ENCODE measurements at places on chromosomes 1 and 21.

DNA sequence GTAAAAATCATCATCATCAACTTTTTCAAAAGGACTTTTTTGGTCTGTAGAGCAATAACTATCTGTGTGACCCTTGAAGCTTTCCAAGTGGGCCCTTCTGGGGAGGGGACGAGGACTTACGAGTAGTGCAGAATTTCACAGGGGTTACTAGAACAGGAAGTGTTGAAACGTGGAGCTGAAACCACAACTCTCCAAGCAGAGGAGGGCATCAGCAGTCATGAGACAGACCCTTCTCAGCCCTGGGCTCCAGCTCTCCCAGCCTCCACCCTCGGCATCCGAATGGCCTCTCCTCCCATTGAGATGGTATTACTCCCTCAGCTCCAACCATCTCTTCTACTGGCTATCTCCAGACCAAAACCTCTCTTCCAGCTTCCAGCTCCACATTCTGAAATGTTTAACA is 3.6 kb downstream of the FAM89A start:
- DNase-seq = no peak

DNA sequence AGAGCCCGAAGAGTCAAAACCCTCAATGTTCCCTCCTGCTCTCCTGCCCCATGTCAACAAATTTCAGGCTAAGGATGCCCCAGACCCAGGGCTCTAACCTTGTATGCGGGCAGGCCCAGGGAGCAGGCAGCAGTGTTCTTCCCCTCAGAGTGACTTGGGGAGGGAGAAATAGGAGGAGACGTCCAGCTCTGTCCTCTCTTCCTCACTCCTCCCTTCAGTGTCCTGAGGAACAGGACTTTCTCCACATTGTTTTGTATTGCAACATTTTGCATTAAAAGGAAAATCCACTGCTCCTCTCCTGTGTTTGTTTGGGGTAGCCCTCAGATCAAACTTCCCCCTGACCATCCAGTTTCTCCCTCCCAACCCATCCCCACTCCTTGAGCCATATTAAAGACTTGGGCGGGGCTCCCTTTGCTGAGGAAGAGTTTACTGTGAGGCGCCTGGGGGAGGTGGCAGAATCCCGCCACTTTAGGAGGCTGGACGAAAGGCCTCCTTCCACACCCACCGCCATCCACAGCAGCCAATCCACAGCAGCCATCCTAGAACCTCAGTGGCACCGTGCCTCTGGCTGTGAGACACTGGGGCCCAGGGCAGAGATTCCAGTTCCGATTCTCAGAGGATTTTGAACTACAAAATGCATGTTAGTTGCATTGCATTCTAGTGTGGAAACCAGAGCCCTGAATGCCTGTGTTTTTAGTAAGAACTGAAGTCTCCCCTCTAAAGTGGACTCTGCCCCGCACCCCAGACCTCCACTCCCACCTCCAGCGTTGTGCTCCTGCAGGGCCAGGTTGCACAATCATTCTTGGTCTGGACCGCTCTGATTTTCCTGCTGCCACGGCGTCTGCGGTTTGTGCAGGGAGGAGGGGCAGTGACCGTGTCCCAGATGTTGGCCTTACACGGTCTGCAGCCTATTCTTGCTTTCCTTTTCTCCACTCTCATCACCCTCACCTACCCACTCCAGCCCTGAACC is 3.0 kb downstream of the OLFML3 start:
- peak; percentile 50 for DNase-seq

GRCh38 chr1:31568895-31569595 is 7.3 kb upstream of the TINAGL1 start:
- peak; percentile 67 for DNase-seq

DNA sequence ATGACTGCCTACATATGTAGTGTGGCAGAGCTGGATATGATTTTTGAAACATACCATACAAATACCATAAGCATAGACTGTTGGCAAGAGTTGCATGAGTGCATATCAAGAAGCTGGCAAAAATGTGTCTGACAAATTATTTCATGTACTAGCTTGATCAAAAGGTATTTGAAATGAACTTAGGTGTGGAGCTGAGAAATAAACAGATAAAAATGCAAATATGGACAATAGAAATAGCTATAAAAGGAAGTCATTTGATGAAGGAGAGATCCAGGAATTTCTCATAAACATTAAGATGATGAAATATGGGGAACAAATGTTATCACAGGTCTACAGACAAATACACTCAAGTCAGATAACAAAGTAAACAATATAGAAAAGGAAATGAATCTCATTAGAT is 609.1 kb downstream of the PTPRC start:
- no peak for DNase-seq

GRCh38 chr21:22763442-22763841 is 1765.2 kb downstream of the NCAM2 start:
- no peak for DNase-seq

DNA sequence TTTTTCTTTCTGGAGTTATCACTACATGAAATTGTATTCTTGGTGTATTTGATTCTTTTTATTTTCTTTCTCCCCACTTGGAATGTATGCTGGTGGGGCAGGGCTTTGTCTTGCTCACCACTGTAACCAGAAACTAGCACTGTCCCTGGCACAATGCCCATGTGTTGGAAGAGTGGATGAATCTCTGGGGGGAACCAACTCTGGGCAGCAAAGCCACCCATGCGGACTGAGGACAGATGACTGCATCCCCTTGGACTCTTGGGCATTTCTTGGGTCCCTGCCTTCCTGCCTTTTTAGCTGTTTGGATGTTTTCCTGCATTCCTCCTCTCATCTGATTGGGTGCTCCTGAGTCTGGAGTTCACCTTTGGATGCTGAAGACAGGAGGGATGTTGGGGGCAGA is 6.1 kb downstream of the CYP4B1 start:
- no peak for DNase-seq

GRCh38 chr1:239443361-239443760 is 57.0 kb downstream of the CHRM3 start:
- DNase-seq = no peak

DNA sequence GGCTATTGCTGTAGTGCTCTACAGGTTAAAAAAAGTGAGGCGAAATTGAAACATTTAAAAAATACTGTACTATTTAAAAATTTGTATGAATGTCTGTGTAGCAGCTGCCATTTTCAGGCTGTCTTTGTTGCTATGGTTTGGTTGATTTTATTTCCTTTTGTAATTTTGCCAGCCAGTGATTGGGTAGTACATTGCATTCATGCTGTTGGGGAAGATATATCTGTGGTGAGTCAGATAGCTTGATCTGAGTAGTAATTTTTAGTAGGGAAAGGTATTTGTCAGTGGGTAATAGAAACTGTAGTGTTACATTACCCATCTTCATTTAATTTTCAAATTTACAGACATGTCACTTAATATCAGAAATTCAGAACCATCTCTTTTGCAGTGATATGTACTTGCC is 15.0 kb downstream of the NFIA start:
- DNase-seq = no peak

DNA sequence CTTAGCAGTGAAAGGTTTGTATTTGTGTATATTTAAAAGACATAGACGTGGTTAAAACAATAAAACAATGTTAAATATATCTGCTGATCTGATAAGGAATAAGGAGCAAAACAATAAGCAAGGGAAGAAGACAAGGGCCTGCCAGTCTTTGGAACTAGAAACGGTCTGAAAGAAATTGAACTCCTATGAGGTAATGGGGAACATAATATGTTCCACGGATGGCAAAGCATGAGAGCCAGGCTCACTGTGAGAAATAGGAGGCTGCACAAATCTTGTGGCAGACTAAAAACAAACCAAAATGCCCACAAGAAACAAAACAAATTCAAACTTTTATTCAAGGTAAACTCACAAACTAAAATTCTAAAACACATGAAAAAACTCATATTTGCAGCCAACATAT is 150.5 kb downstream of the NTMT2 start:
- DNase-seq = no peak

- no peak for DNase-seq
These were observed 227.2 kb downstream of the PTGER3 start for GRCh38 chr1:70820396-70820795.

GRCh38 chr1:3231826-3232225 is 162.8 kb downstream of the PRDM16 start:
- DNase-seq = no peak

DNA sequence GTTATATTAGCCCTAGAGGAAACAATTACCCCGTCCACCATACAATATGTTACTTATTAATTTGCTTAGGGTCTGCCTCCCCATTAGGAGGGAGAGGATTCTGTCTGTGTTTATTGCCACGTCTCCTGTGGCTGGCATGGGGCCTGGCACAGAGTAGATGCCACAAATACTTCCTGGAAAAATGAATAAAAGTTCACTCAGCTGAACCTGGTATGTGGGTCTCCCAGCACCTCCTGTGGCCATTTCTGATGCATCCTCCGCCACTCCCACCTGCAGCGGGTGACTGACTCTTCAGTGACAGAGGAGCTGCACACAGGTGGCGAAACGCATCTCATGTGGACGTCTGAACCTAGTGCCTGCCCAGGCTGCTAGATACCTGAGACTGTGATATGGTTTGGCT is 112.7 kb downstream of the CLIC6 start:
- no peak for DNase-seq

DNA sequence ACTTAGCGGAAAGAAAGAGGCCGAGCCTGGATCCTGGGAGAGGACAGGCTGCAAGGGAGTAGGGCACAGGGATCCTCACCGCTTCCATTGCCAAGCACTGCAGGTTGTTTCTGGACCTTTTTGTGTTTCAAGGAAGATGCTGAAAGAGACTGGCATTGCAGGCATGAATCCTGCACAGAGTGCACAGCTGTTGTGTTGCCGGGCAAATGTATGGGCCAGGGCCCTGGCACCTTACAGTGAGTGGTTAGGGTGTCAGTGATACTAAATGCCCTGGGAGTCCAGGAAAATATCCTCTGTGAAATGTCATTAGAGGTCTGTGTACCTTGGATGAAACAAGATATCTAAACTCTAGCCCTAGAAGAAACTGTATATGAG is 145.5 kb upstream of the FGGY start:
- DNase-seq = no peak

- DNase-seq = peak; percentile 34
These were observed 44.6 kb upstream of the BCL9 start for GRCh38 chr1:147496571-147497210.

- no peak for DNase-seq
These were observed 68.0 kb downstream of the LMX1A start for GRCh38 chr1:165288350-165289120.

DNA sequence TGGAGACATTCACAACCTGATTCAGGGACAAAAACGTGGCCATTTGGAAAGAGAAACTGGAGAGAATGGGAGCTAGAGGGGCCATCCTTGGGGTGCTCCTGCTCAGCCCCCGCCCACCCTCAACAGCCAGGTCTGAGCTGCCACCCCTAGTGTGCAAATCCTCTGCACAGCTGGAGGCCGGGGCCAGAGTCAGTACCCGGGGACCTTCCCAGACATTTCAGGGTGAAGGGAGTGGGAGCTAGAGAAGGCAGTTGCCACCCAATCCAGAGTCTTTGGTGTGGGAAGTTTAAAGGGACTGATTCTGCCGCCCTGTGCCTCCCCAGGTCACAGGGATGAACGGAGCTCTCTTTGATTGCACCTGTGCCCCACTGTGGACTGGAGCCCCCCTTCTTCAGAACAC is 397.4 kb downstream of the MATN1 start:
- DNase-seq = peak; percentile 11

DNA sequence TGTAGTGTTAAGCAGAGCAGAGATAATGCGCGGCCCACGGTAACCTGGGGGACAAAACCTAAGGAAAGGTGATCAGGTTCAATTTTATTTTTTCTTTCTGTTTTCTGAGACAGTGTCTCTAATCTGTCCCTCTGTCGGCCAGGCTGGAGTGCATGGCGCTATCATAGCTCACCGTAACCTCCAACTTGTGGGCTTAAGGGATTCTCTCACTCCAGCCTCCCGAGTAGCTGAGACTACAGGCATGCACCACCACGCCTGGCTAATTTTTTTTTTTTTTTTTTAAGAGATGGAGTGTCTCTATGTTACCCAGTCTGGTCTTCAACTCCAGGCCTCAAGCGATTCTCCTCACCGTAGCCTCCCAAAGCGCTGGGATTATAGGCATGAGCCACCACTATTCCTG is 724 bp upstream of the ANKRD35 start:
- no peak for DNase-seq

DNA sequence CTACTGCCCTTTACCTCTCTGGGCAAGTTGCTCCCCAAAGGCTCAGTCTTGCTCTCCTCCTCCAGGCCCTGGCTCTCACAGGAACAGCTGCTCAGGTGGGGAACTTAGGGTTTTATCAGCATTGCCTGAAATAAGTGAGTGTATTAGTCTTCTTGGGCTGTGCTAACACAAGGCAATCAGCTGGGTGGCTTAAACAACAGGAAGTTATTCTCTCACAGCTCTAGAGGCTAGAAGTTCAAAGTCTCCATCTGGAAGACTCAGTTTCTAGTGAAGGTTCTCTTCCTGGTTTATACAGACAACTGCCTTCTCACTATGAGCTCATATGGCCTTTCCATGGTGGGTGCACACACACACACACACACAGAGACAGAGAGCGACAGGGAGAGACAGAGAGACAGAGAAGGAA is 2.8 kb upstream of the CD1C start:
- DNase-seq = no peak

- no peak for DNase-seq
These were observed 4.7 kb downstream of the PGBD5 start for GRCh38 chr1:230421481-230421880.

- DNase-seq = no peak
These were observed 49.8 kb downstream of the DHX9 start for GRCh38 chr1:182888736-182889531.

All from stomach (tissue), 19 donors.